ENCODE measurements at places on chromosomes 6 and 20.
A peak's percentile ranks its signal among the peaks of the same experiment; 100 is the strongest.

- DNase-seq = no peak
Measured at GRCh38 chr20:10375191-10375590, 58.8 kb downstream of the MKKS start.

GRCh38 chr6:159700970-159701369, 7.9 kb upstream of the SOD2 start:
- no peak for DNase-seq

DNA sequence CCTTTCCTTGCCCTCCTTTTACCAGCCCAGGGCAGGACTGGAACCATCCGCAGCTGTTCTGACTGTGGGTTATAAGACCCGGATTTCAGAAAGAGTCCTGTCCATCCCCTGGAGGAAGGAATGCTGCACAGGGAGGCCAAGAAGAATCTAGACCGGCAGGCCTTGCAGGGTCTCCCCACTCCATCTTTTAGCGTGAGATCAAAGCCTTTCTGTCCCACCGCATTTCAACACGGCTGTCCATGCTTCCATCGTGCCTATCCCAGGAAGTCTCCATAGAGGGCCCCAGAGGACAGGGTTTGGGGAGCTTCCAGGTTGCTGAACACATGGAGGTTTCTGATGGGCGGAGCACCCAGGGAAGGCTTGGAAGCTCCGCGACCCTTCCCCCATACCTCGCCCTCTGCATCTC, 79.3 kb upstream of the AGPAT4 start:
- DNase-seq = no peak

DNA sequence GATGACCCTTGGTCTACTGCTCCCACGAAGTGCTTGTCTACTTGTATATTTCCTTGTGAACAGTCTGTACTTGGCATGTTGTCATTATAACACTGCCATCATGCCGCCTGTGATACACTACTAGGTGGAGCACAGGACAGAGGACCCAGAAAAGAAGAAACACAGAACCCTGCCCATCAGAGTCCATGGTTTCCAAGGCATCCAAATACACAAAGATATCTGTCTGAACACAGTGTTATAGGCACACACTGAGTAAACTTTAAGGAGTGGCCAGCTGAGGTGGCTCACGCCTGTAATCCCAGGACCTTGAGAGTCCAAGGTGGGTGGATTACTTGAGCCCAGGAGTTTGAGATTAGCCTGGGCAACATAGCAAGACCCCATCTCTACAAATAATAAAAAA, 110.5 kb upstream of the SLC2A12 start:
- DNase-seq = no peak

DNA sequence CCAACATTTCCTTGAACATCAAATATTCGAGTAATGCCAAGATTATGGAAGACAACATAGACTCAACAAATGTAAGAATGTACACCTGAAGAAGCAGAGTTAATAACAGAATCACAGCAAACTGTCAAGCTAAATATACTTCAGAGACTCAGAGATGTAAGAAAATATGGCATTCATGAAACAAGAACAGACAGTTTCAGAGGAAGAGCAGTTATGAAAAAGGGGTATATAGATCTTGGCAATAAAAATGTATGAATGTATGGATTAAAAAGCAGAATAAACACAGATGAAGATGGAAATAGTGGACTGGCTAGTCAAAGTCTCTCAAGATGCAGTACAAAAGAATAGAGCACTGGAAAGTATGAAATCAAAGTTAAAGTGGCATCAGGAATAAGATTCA, 18.4 kb downstream of the RRAGD start:
- no peak for DNase-seq

DNA sequence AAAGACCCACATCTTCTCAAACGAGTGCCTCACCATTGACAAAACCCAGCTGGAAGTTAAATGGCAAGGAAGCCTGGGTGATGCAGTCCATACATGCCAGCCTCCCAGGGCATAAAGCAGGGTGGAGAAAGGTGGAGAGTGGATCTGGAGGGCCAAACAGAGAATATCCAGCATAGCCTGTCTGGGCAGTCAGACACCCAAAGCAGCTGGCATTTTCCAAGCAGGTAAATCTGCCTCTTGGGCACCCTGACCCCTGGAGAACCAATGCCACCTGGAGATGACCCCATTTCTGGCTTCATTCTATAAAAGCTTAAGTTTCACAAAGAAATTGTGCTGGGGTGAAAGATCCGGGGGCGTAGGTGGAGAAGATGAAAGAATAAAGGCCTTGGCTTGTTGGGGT, 5.1 kb upstream of the SRPK1 start:
- no peak for DNase-seq

- no peak for DNase-seq
Measured at GRCh38 chr6:1610497-1611321, 994 bp downstream of the FOXC1 start.

- DNase-seq = peak; percentile 31
Measured at GRCh38 chr6:75431379-75431778, 62.2 kb downstream of the FILIP1 start.

- no peak for DNase-seq
Measured at GRCh38 chr20:21006611-21007010, 99.5 kb downstream of the LINC00237 start.

GRCh38 chr6:12602951-12603672, 113.5 kb upstream of the PHACTR1 start:
- DNase-seq = peak; percentile 34

- no peak for DNase-seq
Measured at GRCh38 chr6:138920906-138921305, 67.1 kb downstream of the REPS1 start.

DNA sequence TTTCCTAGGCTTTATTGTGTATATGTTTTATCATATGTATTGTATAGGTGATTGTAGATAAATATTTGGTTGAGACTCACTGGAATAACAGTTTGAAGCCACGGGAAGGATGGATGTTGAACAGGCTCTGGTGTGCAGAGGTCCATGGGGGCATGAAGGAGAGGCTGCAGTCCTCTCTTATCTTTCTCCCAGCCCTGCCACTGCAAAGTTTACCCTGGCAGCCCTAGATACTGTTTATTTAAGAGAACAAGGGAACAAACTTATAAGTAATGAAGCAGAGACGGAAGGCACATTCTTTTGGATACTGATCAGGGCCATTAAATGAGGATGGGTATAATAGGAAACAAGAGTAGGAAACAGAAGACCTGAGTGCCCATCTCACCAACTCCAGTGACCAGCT, 103.6 kb upstream of the SCGN start:
- no peak for DNase-seq

DNA sequence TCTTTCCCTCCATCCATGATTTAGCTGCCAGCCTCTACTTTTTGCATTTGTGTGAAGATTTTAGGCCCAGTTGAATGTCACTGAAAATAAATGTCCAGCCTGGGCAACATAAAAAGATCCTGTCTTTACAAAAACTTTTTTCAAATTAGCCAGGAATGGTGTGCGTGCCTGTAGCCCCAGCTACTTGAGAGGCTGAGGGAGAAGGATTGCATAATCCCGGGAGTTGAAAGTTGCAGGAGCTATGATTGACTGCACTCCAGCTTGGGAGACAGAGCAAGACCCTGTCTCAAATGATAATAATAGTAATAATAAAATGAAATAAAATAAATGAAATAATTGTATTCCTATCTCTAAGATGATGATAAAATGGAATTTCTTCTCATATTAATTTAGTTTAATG, 5.0 kb upstream of the GFOD1 start:
- DNase-seq = no peak

DNA sequence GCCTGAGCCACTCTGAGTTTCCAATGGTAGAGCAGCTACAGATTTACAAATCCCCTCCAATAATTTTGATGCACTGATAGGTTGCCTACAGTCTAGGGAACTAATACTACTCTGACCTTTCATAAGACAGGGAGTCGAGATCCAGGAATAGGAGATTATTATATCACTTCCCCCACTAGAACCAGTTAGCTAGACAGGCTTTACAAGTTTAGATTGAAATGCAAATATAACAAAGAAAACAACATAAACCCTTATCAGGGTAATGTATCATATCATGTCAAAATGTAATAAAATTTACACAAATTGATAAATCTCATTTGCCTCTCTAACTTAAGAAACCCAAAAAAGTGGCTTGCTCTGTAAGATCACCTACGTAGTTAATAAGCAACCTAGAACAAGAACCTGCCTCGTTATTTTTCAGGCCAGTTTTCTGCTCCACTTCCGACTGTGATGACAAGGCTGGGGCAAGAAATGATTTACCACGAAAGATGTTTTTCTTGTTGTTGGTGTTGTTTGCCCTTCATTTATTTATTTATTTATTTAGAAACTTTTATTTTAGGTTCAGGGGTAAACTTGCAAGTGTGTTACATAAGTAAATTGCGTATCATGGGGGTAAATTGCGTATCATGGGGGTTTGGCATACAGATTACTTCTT, 504.2 kb upstream of the ID4 start:
- DNase-seq = no peak

- no peak for DNase-seq
Measured at GRCh38 chr20:36672991-36673390, 27.0 kb upstream of the SLA2 start.

- DNase-seq = no peak
Measured at GRCh38 chr6:5783584-5784089, 223.1 kb downstream of the NRN1 start.

DNA sequence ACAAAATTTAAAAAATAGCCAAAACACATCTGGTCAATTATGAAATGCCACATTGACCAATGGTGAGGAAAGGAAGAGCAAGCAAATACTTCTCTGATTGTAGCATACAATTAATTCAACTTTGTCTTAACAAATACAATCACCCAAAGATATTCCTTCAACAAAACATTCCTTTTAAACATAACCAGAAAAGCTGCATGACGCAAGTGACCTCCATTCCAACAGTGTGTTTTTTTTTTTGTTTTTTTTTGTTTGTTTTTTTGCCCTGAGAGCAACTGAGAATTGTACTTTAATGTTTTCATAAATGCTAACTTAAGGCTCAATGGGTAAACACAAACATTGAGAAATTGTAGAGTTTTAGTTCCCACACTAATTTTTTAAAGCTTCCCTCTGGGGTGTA, 184.4 kb downstream of the PTPRK start:
- no peak for DNase-seq

GRCh38 chr6:121436274-121436857, 920 bp downstream of the GJA1 start:
- peak; percentile 55 for DNase-seq

DNA sequence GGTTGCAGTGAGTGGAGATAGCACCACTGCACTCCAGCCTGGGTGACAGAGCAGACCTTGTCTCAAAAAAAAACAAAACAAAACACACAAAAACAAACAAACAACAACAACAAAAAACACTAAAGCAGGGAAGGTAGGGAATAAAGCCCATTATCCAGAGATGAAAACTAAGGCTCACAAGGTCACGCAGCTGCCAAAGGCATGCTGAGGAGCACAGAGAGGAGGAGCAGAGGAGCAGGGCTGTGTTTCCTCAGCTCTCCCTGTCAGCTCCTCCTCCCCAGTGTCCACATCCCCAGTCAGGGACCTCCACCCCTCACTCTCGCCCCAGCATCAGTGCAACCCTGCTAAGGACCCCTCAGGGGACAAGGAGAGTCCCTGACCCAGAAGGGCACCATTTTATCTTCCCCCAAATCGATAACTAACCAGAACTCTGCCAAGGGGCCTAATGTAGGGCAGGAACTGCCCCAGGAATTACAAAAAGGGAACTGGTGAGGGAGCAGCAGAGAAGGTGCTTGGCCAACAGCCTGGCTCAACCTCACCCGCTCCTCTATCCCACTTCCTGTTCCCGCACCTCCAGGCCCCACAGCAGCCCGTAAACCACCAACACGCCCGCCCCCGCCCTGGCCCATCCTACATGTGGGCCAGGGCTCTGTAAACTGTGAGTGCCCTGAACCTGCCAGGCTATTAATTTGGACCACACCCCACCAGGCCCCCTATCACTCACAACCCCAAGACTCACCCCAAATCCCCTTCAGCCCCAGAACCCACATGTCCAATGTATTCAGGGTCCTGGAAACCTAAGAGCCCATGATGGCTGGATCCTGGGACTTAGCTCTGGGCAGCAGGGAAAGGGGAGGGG, 9.0 kb downstream of the TEAD3 start:
- DNase-seq = no peak

DNA sequence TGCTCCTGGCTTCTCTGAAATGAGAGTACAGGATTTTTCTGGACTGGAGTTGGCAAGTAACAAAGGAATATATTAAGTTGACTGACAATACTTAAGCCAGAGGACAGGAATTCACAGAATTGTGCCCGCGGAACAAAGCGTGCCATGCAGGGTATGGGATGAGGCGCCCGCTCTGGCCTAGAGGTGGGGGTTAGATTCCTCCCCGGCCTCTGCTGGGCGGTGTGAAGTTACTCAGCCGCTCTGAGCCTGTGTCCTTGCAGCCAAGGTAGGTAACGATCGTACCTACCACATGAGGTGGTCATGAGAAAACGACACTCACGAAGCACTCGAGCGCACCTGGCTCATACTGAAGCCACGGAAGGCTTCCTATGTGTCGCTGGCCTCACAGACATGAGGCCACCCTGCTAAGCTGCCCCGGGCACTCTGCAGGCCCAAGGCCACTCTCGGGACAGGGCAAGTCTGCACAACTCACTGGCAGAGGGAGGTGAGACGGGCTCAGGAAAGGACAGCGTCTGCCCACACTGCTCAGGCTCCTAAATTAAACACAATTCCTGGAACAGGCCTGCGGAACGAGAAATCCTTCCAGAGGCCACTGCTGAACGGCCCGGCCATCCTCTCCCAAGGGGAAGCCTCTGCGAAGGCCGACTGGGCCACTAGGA, 70.8 kb downstream of the PSMG4 start:
- peak; percentile 16 for DNase-seq

DNA sequence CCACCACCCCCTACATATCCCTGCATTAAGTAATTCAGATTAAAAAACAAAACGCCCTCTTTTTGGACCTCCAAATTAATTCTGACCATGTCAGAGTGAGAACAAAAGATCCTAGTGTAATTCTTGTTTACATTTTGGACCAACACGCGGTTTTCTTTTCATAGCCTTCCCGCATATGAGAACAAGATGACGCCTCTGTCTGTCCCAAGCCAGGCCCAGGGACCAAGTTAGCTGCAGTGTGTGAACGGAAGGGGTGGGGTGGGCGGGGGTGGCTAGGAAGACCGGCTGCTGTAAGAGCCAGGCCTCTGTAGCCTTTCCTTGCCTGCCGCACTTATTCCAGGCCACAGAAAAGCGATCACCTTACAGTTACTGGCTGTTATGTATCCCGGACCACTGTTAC, 68.0 kb downstream of the PLCG1 start:
- DNase-seq = no peak

- no peak for DNase-seq
Measured at GRCh38 chr6:41100871-41101287, 28.1 kb downstream of the NFYA start.

DNA sequence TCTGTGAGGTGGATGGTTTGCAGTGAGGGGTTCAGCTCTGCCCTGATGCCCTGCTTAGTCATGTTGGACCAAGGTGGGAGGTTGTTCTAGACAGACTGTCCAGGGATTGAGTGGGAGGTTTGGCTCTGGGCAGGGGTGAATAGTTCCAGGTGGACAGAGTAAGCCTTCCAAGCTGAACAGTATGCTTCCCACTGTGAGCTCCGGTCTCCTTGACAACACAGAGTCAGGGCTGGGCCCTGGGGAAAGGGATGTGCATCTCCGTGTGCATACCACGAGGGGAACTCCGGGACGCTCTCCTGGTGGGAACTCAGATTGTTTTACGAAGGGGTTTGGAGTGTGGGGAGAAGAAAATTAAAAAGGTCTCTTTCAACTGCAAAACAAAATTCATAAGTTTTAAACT, 174.7 kb downstream of the DHX35 start:
- no peak for DNase-seq

GRCh38 chr20:43717616-43717995, 9.2 kb downstream of the GTSF1L start:
- no peak for DNase-seq

Measured in hindlimb muscle (tissue), 1 donor.